ENCODE measurements at places on chromosomes 5 and 9.

DNA sequence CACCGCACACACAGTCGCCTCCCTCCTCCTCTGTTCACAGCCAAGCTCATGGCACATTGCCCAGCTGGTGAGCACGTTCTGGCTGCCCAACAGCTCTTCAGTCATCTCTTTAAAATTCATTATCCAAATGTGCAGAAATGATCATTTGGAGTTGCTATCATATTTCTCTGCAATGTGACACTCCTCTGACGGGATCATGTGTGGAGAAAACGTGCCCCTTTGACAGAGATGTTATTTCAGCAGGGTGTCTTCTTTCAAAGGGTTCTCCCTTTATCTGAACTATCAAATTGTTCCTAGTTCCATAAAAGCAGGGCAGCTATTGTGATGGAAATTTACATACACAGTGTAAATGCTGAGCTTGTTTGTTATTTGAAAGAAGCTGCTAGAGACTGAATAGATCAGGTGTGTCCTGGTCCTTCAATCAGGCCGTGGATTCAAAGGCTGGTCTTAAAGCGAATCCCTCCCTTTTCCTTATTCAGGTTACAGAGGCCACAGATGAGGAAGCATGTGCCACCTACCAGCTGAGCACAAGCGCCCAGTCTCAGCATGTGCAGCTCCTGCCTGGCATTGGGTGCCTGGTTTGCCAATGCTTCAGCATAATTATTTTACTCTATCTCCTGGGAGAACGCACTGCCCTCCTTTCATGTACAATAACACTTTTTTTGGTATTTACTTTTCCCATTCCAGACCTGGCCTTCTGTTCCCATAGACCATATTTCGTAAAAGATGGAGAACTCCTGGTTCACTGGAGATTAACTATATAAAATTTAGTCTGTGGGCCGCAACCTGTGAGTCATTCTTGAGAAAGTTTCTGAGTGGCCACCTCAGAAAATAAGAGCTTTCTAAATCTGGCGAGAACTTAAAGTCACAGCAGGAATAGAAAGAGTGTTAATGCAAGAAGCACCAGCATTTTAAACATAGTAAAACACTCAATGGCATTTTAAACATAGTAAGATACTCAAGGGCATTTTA lies 433.7 kb downstream of the ENC1 start:
- DNase-seq: no peak

DNA sequence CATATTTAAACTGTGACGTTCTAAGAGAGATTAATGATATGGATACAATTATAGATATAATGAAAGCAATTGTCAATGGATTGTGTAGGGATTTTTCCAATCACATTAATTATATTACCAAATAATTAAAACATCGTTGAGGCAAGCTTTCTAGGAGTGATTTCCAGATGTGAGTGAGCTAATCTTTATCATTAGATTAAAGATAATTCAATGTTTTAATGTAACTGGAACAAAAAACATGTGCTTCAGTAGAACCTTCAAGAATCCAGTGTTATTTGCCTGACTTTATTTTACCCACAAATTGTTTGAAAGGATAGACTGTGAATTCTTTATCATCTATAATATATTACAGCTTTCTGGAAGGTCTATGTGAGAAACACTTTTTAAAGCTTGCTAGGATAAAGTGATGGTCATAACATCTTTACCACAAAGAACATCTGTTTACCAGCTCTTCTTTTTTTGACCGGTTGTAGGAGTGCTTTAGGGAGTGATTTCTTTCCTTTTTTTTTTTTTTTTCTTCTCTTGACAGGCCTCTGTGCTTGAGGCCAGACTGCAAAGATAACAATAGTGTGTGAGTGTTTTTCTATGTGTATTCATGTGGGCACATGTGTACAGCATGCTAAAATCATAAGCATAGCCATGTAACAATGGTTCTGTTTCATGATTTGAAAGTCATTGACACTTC lies 35.0 kb downstream of the SNCAIP start:
- no peak for DNase-seq

DNA sequence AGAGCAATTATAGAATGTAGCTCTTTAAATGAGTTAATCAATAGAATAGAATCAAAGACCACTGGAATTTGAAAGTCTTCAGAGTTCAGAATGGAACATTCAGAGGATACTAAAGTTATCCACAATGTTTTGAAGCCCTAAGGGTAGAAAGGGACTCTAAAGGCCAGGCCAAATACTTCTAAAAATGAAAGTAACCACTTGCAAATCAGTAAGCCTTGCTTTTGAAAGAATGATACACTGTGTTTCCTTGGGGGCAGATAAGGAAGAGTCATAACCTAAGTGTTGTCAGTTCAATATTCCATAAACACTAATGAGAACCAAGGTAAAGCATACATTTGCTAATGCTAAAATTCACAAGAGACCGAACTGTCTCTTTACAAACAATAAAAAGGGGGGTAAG lies 813.5 kb downstream of the PTPRD start:
- no peak for DNase-seq

DNA sequence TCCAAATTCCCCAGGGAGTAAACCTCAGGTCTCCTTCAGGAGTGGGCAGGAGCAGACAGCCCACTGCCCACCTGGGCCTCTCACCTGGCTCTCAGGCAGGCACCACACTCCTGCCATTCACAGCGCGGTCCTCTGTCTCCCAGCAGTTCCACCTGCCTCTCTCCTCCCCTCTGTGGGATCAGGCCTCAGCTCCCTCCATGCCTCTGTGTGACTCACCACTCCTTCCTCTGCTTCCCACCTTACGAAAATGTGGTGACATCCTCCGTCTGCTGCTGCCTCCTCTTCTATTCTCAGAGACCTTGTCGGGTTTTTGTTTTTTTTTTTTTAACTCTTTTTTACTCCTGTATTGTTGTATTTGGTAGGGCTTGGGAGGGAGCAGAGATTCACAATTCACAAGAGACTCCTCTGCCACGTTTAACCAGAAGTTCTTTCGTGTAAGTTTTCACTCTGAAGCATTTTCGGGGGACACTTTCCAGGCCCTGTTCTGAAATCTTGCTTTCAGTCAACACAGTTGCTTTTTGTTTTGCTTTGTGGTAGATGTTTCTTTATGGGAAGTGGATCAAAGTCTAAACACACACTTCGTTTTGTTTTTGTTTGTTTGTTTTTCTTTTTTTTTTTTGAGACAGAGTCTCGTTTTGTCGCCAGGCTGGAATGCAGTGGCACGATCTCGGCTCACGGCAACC lies 21.1 kb upstream of the CDKN2AIPNL start:
- no peak for DNase-seq

DNA sequence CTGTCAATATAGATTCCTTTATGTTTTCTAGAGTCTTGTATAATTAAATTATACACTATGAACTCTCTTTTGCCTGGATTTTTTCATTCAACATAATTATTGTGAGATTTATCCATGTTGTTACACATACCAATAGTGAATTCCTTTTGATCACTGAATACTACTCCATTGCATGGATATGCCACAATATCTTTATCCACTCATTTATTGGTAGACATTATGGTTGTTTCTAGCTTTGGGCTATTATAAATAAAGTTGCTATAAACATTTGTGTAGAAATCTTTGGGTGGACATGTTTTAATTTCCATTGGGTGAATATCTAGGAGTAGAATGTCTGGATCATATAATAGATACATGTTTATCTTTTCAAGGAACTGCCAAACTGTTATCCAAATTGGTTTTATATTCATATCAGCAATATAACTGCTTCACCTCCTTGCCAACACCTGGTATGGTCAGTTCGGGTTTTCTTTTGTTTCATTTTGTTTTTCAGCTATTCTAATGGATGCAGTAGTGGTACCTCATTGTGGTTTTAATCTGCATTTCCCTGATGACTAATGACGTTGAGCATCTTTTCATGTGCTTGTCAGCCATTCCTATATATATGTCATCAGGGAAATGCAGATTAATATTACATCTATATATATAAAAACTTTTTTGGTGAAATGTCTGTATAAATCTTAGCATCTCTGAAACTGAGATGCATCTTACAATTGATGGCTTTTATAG lies 32.1 kb upstream of the TCF7 start:
- no peak for DNase-seq

GRCh38 chr5:141494761-141495452 lies 6.0 kb downstream of the PCDHGC5 start:
- no peak for DNase-seq

DNA sequence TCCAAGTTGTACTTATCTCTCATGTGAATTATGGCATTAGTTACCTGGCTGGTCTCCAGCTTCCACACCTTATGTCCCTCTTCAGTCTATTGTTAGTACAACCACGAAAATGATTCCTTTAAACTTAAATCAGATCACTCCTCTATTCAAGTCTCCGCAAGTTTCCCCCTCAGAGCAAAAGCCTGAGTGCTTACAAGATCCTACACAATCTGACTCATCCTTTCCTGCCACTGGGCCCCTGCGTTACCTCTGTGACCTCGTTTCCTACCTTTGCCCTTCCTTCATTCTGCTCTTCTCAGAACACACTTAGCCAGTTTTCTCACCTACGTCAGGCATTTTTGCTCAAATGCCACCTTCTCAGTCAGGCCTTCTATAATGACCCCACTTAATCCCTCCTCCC lies 45.1 kb upstream of the GLIS3 start:
- no peak for DNase-seq

GRCh38 chr5:34022121-34022705 lies 14.4 kb upstream of the AMACR start:
- DNase-seq: no peak

DNA sequence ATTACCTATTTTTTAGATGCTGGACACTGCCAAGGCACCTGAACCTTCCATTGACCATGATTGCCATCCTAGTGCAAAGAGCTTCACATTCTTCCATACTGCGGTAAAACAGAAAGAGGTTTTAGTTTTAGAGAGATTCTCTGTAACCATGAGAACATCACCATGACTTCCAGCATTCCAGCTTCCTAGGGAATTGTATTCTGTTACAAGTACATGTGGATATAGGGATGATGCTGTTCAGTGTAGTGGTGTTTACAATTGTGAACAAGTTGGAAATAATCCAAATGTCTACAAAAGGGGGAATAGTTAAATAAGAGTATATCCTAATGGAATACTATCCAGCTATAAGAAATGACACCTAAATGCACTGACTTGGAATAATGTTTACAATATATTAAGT lies 22.4 kb downstream of the NIPSNAP3B start:
- DNase-seq: no peak

- DNase-seq: no peak
Measured at GRCh38 chr5:128213340-128213739, 129.8 kb downstream of the SLC12A2 start.

- DNase-seq: no peak
Measured at GRCh38 chr9:95753762-95754465, 121.6 kb upstream of the ERCC6L2 start.

DNA sequence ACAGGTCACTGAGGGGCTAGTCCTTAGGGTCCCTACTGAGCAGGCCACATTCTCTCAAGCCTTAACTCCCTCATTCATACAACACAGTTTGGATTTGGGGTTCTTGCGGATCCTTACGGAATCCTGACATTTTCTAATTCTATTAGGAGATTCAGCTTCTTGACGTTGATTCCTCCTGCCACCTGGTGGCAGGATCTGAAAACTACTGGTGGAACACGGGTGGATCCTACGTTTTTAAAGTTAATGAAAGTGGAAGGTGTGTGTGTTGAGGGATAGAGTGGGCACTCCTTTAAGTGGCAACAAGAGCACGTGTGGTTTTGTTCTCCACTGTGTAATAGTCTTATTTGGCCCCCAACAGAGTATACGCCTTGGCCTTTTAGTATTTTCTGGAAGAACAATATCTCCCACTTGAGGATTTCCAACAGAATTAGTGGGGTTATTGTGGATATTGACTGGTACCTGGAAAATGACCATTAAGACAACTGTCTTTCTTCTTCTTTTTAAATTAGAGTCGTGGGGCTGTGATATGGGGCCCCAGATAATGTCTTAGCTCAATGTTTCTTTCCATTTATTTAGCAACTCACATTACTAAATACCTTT lies 25.2 kb downstream of the SLC28A3 start:
- DNase-seq: peak; percentile 7

DNA sequence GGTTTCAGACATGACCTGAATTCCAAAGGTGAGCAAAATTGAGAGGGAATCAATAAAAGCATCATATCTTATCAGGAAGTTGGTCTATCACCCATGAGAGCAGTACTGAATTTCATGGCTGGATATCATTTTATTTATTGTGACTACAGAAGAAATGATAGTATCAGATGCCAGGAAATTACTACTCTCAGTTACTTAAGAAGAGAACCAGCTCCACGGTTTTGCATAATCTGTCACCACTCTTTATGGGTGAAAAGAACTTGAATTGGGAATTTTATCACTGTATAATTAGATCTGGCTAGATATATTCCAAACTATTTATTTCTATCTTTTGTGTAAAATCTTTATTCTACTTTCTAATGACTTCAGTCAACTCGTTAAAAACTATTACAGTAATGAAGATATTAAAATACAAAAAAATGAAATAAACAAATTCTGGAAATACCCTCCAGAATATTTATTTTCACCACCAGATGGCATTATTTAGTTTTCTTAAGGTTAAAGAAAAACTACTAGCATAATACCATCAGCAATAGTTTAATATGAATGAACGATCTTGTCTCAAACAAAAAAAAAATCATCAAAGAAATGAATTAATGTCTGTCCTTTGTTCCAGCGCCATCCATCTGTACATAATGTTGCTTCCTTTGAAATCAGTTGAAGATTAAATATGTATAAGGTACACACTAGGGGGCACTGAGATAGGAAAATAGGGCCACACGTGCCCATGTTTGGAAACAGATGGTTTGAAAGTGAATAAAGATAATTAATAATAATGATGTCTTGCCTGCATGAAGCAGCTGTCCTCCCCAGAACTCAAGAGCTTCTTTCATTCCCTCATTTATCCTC lies 84.7 kb upstream of the SLCO6A1 start:
- DNase-seq: no peak

GRCh38 chr9:83596899-83597504 lies 25.9 kb upstream of the IDNK start:
- no peak for DNase-seq

DNA sequence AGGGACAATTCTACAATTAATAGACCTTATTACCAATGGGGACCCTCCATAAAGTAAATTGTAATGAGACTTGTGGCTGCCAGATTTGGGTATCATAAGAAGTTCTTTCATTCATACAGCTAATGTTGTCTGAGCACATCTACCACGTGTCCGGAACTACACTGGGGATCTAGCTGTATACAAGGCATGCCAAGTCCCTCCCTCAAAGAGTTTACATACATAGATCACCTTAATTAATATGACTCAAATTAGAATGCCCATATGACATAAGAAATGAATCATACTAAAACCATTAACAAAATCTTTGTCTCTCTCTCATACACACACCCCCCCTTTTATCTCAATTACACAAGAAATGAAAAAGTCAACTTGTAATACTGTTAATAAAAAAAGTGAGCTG lies 18.0 kb upstream of the NR4A3 start:
- no peak for DNase-seq

- DNase-seq: no peak
Measured at GRCh38 chr5:133406208-133406976, 205.9 kb downstream of the FSTL4 start.

- no peak for DNase-seq
Measured at GRCh38 chr5:114387433-114387832, 25.6 kb downstream of the KCNN2 start.

- no peak for DNase-seq
Measured at GRCh38 chr9:130473566-130473965, 28.8 kb downstream of the ASS1 start.

Measured in stimulated activated CD4-positive, alpha-beta T cell treated with anti-CD3 and anti-CD28 coated beads, Interleukin-1b, Interleukin-23, amount 100 ng/mL, for 1 hour (primary cell).